NAMALWA (cell line): ENCODE measurements at places on chromosomes 1 and 21.

DNA sequence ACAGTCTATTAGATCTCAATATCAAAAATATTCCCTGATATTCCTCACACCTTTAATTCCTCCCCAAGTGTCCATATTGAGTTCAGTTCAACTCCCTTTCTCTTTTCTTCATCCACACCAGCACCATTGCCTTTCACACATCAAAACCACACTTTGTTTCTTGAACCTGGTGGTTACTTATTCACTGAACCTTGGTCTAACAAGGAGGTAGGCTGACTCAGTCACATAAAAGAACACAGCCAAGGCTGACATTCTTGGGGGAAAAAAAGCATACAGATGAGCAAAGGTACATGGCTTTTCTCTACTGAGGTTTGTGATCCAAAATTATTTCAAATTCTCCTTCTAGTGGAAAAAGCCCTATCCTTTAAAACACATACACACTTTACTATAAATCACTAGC is 131.7 kb upstream of the USH2A start:
- no peak for DNase-seq

- no peak for DNase-seq
These were observed 183.3 kb downstream of the ST6GALNAC3 start for GRCh38 chr1:76257823-76258222.

DNA sequence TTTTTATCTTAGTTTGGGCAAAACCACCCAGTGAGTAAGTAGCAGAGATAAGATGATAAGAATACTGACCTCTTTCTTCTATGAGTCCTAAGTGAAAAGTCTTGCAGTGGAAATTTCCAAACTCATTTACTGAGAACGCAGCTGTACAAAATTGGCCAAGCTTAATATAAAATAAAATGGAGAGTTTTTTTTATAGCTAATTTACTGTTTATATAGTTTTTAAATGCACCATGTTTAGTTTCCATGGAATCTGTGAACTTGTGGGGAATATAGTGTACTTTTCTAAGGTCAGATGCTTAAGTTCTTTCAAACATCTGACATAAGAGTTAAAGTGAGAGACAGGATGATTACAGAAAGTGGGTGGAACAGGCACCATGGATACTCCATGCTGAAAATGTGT is 833.5 kb downstream of the ADGRL2 start:
- no peak for DNase-seq

DNA sequence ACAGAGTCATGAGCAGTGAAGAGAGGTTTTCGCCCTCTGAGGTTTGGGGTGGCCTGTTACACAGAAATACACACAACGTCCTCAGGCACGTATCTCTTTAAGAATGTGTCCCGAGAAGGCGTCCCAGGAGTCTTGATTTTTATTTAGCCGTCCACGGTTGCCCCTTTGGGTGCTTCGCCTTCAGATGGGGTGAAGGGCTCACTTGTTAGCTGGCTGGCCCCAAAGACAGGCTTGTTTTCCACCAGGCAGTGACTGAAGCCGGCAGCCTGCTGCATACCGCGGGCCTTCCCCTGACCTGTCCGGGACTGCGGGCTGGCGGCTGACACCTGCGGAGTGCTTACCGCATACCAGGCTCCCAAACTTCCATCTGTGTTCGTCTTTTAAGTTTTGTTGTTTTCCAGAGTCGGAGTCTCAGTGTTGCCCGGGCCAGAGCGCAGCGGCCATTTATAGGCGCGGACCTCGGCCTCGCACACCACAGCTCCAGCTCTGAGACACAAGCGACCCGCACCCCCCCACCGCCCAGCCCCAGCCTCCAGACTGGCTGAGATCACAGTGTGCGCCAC is 1.6 kb upstream of the ADARB1 start:
- no peak for DNase-seq

- no peak for DNase-seq
These were observed 45.0 kb downstream of the UBASH3A start for GRCh38 chr21:42448686-42449085.

DNA sequence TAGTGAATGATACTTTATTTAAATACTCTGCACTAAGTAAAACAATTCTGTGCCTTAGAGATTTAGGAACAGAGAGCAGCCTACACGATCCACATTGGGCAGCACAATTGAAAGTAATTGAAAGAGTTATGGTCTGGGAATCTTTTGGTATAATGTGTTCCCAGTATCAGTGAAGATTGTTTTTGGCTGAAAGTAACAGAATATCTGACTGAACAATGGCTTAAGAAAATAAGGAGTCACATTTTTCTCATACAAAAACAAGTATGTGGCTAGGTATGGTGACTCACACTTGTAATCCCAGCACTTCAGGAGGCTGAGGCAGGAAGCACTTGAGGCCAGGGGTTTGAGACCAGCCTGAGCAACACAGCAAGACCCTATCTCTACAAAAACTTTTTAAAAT is 306.2 kb downstream of the NFIA start:
- no peak for DNase-seq

DNA sequence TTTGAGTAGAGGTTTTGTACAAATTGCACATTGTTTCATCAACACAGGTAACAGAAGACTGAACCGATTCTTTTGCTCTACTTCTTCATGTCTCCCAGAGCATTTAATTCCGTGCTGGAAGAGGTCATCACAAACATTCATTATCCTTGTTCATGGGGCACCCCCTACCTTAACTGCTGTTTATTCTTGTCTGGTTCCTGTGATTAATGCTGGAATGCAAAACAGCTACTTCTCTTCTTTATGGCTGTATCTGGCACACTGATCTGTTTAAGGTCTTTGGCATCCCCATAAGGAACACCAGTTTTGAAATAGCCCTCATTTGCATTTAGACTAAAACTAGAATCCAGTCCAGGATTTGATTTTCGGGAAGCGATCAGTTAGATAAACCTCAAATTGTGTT is 42.2 kb downstream of the NTNG1 start:
- DNase-seq: no peak

GRCh38 chr1:92085727-92086126 is 5.6 kb downstream of the BTBD8 start:
- no peak for DNase-seq

GRCh38 chr1:88502886-88503285 is 181.2 kb upstream of the PKN2 start:
- no peak for DNase-seq

- no peak for DNase-seq
These were observed 618 bp downstream of the SH3BGR start for GRCh38 chr21:39452207-39452969.

- no peak for DNase-seq
These were observed 108.7 kb downstream of the TSEN15 start for GRCh38 chr1:184160236-184160635.

DNA sequence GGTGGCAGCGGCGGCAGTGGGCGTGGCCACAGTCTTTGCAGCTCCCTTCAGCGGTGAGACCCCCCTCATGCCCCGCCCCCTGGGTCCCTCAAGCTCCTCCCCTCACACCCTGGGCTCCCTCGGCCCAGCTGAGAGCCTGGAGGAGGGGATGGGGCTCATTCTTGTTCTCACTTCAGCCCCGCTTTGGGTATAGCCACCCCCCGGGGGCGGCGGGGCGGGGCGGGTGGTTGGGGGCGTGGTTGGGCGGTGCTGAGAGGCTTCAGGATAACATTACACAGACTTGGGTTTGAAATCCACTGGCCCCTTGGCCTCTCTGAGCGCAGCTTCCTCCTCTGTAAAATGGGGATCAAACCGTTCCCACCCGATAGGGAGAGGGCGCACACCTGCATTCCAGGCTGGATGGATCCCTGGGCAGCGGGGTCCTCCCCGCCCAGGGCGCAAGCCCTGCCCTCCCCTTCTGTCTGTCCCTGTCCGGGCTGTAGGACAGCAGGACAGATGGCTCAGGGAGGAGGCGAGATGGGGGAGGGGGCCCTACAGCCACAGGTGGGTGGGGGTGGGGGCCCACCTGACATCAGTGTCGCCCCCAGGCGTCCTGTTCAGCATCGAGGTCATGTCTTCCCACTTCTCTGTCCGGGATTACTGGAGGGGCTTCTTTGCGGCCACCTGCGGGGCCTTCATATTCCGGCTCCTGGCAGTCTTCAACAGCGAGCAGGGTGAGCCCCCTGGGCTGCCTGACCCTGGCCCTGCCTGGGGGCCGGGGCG is 5.1 kb downstream of the CLCNKA start:
- DNase-seq: peak; percentile 83

DNA sequence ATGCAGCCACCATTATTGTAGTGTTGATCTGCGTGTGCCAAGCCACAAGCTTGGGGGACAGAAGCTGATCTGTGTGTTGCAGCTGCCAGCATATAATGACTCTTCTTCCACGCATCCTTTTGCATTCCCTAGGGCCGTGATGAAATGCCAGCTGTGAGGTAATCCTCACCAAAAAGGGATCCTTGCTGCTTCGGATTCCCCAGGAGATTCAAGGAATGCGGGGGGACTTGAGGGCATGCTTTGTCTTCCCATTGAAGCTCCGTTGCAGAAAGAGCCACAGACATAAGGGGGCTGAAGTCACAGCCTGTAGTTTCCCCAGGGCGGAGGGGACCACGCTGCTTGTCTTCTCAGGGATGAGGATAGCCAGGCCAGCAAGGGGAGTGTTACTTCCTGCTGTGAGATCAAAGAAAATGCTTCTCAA is 281.6 kb upstream of the FMN2 start:
- DNase-seq: no peak

GRCh38 chr1:156303241-156303640 is 4.1 kb upstream of the VHLL start:
- DNase-seq: no peak

GRCh38 chr1:234863551-234863971 is 253.6 kb upstream of the IRF2BP2 start:
- no peak for DNase-seq

- DNase-seq: no peak
These were observed 13.0 kb downstream of the NES start for GRCh38 chr1:156664046-156664766.
